ENCODE measurements at places on chromosomes 2 and 18.

DNA sequence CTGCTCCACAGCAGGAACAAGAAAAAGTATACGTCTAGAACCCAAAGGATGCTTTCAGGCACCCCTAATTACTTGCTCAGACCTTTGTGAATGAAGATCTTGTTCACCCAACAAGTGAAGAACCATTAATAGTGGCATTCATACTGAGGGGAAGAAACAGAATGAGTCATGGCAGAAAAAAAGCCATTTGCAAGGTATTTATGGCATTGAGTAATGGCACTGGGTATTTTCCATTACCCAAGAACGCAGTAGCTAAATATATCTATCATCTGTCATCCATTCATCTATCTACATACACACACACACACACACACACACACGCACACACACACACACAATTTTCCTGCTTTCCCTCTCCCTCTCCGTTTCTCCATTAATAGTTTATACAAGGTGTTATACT is 56.4 kb upstream of the XIRP2 start:
- no peak for DNase-seq

GRCh38 chr2:224111576-224111975 is 72.5 kb upstream of the SERPINE2 start:
- no peak for DNase-seq

- DNase-seq: no peak
These were observed 53.4 kb downstream of the DNER start for GRCh38 chr2:229660951-229661350.

DNA sequence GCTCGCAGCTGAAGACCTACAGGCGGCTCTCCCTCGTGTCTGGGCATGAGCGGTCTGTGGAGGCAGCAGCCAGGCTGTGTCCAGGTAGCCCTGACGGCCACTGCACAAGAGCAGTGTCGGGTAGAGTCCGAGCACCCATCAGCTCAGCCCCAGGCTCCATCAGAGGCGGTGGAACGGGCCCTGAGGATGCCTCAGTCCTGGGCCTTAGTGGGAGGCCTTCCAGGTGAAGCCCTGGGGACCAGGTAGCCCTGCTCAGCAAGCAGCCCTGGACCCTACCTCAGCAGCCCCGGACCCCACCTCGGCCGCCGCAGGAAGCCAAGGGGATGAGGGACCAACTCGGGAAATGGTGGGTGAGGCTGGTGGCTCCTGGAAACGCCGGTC is 21.3 kb upstream of the KLF11 start:
- DNase-seq: no peak

DNA sequence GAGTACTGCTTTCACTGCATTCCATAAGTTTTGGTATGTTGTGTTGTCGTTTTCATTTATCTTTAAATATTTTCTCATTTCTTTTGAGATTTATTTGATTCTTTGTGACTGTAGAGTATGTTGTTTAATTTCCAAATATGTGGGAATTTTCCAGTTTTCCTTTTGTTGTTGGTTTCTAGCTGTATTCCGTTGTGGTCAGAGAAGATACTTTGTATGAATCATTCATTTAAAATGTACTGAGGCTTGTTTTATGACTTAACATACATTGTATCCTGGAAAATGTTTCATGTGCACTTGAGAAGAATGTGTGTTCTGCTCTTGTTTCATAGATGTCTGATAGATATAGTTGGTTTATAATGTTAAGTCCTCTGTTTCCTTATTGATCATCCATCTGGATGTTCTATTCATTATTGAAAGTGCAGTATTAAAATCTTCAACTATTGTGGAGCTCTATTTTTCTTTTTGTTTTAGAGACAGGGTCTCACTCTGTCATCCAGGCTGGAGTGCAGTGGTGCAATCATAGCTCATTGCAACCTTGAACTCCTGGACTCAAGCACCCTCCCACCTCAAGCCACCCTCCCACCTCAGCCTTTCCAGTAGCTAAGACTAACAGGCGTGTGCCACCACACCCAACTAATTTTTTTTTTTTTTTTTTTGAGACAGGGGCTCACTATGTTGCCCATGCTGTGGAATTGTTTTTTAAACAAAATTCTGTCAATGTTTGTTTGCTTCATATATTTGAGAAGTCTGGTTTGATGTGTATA is 96.8 kb downstream of the TAF4B start:
- no peak for DNase-seq

GRCh38 chr2:23687713-23688112 is 239.2 kb downstream of the ATAD2B start:
- DNase-seq: no peak

DNA sequence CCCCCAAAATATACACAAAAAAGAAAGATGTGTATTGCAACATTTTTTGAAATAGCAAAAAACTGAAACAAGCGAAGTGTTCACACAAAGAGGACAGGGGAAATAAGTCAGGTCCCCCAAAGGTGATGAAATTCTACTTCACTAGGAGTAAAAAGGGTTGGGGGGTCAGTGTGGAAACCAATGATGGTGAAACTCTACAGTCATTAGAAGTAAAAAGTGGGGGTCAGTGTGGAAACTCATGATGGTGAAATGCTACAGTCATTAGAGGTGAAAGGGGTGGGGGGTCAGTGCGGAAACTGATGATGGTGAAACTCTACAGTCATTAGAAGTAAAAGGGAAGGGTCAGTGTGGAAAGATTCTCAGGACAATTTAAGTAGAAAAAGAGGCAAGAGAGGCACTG is 298.2 kb downstream of the EIPR1 start:
- no peak for DNase-seq

GRCh38 chr2:234989183-234989701 is 37.4 kb downstream of the SH3BP4 start:
- no peak for DNase-seq

GRCh38 chr2:11540148-11540995 is 6.5 kb downstream of the GREB1 start:
- no peak for DNase-seq

- DNase-seq: no peak
These were observed 825.2 kb downstream of the METTL4 start for GRCh38 chr18:1746131-1746530.

DNA sequence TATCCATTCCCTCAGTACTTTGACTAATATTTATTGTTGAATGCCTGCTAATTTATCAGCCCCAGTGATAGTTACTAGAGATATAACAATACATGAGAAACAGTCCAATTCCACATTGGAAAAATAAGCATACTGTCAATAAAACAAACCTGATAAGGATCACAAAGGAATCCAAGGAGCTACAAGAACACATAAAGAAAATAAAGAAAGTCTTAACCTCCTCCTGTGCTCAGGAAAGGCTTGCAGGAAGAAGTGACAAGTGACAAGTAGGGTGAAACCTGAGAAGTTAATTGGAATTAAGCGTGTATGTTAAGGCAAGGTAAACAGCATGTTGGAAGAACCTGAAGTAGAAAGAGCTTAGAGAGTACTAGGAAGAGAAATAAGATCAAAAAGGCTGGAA is 20.3 kb upstream of the ASNSD1 start:
- DNase-seq: no peak

- DNase-seq: no peak
These were observed 36.3 kb upstream of the MSTN start for GRCh38 chr2:190098851-190099250.

GRCh38 chr2:195734395-195734794 is 77.4 kb downstream of the SLC39A10 start:
- DNase-seq: no peak

DNA sequence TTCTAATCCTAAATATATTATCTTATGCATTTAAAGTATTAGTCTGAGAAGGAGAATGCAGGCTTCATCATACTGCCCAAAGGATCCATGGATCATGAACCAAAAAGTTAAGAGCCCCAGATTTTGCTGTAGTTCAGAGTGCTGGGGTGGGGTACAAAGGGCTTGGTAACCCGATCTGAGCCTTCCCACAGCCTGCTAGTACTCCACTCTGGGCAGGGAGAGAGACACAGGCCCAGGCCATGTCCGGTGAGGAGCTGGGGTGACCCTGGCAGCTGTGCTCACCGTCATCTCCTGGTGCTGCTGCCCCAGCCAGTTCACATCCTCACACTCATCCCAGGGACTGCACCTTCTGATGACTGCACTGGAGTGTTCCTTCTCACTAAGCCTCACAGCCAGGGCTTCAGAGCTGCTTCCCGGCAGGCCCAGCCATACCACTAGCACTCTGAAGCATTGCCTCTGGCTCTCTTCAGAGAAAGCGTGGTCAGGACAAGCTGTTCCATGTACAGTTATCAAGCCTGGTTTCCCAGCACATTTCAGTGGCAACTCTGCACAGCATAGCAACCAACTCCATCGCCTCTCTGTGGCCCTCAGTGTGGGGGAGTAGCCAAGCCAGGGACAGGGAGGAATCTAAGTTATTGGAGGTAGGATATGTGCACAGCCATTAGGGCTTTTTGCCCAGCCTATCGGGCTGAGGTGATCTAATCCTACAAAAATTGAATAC is 189.0 kb upstream of the CTAGE1 start:
- DNase-seq: no peak

GRCh38 chr2:25073025-25073424 is 31.1 kb downstream of the EFR3B start:
- no peak for DNase-seq

- no peak for DNase-seq
These were observed 1.8 kb downstream of the BARD1 start for GRCh38 chr2:214807653-214808052.

GRCh38 chr2:8543060-8543382 is 138.8 kb upstream of the ID2 start:
- DNase-seq: peak; percentile 21

- DNase-seq: peak; percentile 28
These were observed 1.8 kb upstream of the TCF4 start for GRCh38 chr18:55589625-55590291.

DNA sequence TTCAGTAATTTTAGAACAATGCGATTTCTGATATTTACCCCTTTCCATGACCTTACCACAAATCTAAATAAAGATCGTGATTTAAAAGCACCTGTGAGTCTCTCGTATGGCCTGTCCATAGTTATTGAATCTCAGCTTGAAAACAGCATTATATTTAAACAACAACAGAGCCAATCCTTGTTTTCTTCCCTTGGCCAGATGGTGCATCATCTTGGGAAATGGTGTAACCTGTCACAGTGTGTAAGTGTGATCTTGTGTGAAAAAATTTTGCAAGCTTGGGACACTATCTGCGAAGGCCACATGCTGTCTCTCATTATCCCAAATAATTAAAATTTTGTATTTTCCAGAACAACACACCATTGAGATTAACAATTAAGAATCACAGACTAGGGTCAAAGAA is 262.7 kb upstream of the SPHKAP start:
- DNase-seq: no peak

Data from T-helper 17 cell (primary cell).